ENCODE measurements at places on chromosomes 5 and 9.

DNA sequence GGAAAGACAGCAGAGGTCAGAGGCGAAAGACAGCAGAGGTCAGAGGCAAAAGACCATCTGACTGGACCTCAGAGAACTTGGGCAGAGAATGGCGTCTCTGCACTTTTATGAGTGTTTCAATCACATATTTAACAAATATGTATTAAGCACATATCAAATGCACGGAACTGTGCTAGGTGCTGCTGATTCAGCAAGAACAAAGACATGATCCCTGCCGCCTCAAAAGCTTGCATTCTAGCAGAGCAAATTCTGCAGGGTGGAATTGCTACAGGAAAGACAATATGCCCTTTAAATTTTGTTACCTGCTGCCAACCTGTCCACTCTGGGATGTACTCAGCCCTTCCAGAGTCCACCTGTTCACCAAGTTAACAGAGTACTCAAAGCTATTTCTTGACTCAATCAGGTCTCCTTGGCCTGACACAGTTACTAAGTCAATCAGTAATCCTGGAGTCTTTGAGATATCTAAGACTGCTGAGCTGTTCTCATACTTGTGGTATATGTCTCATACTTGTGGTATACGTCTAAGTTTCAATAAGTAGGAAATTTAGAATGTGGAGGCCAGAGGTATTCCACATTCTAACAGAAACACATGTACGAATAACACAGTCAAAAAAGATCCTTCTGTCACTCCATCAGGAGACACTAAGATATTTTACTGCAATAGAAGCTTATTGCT is 131.8 kb downstream of the GNAQ start:
- DNase-seq: no peak

GRCh38 chr5:172156541-172156994 is 31.5 kb downstream of the STK10 start:
- no peak for DNase-seq

GRCh38 chr5:127294829-127295228 is 4.2 kb downstream of the MEGF10 start:
- no peak for DNase-seq

GRCh38 chr5:76299592-76299991 is 103.5 kb upstream of the IQGAP2 start:
- DNase-seq: no peak

GRCh38 chr9:95822583-95823431 is 52.7 kb upstream of the ERCC6L2 start:
- DNase-seq: no peak
